ENCODE measurements at places on chromosomes 5 and 9. TPM values are rescaled to one million over a fixed set of nuclear protein-coding genes. Genes with fewer than 3 reads are reported as not detected.

Gene PCSK1
- total RNA-seq, result not detected

Gene RORB
- total RNA-seq, result under 0.01 TPM

Gene ADAMTSL1
- 531 TPM for total RNA-seq

Gene ZNG1E
- total RNA-seq, result 37.6 TPM

Gene SOHLH1
- not detected for total RNA-seq

Gene PLPP7
- 6.1 TPM for total RNA-seq

Gene SLC6A3
- total RNA-seq, result not detected

Gene SPINK5
- not detected for total RNA-seq

Gene PCDHA1
- 0.09 TPM for total RNA-seq

Gene CDX1
- not detected for total RNA-seq

Gene FANCG
- total RNA-seq, result 6.8 TPM

Gene RASGEF1C
- not detected for total RNA-seq

Gene FABP6
- total RNA-seq, result not detected

Gene SMU1
- total RNA-seq, result 33.6 TPM

Gene LCN10
- total RNA-seq, result not detected

Gene SLC25A48
- total RNA-seq, result not detected

Gene CCL21
- total RNA-seq, result not detected

Gene MEGF10
- total RNA-seq, result 0.14 TPM

Gene HAVCR2
- total RNA-seq, result not detected

Gene EQTN
- not detected for total RNA-seq

Gene ARHGEF37
- total RNA-seq, result 0.30 TPM

Gene C8G
- not detected for total RNA-seq

Gene CCDC183
- total RNA-seq, result 0.32 TPM

Gene DIPK1B
- 0.30 TPM for total RNA-seq

Gene SLCO4C1
- total RNA-seq, result not detected

Gene FKTN
- 62.7 TPM for total RNA-seq

Gene PDLIM7
- total RNA-seq, result 241 TPM

Gene LEAP2
- total RNA-seq, result 0.18 TPM

Gene FOXD4L6
- 0.37 TPM for total RNA-seq

Gene GABRP
- total RNA-seq, result not detected

Gene MORN5
- not detected for total RNA-seq

Gene ARL14EPL
- total RNA-seq, result not detected

Data from smooth muscle cell of the umbilical artery (primary cell).